ENCODE measurements at places on chromosomes 12 and 14.

GRCh38 chr12:46208370-46208769 lies 60.5 kb downstream of the SLC38A1 start:
- no peak for DNase-seq

GRCh38 chr12:131055596-131056233 lies 102.0 kb downstream of the ADGRD1 start:
- no peak for DNase-seq

DNA sequence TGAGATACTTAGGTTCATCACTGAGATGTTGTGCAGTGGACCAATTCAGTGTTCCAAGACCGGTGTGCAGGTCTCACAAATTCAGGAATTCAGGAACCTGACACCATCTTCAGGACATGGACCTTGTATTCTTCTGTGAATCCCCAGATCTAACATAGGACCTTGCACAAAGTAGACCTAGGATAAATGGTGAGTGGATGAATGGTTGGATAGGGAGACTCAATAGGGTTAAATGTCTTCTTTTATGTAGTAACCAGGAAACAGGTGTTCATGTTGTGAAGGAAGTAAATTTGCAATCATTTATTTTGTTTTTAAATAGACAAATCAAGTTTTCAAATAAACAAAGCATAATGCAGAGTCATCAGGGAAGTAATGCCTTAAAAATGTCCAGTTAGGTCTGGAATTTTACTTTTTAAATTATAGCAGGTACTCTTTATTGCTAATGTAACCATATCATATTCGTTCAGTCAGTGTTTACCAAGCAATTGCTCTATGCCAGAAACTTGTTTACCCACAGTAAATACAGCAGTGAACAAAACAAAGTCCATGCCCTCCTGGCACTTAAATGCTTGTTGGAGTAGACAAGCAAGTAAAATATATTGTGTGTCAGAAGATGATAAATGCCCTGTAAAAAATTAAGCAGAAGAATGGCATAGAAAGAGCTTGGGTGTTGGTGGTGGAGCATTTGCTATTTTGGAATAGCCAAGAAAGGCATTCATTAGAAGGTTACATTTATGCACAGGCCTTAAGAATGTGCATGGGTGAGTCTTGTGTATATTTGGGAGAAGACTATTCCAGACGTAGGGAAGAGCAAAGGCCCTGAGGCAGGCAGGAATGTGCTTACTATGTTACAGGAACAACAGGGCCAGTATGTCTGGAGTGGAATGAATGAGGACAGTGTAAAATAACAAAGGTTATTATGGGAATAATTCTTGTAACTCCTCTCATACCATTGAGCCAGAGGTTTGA lies 26.3 kb downstream of the RXYLT1 start:
- no peak for DNase-seq

DNA sequence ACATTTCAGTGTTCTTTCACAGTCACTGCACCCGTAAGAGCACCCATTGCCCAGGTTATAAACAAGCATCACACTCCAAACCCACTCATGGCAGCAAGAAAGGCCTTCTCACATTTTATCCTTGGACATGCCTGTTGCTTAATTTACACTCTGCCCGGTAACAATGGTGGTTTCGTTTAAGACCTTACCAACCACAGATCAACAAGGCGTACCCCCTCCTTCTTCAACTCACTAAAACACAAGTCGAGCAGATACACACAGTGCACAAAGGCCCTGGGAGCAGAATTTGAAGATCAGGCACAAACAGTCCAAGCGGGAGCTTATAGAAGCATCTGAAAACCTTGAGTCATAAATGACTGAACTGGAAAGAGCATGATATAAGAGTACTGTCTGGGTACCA lies 98.1 kb downstream of the GALC start:
- no peak for DNase-seq

GRCh38 chr14:65864984-65865383 lies 452.5 kb downstream of the FUT8 start:
- no peak for DNase-seq

DNA sequence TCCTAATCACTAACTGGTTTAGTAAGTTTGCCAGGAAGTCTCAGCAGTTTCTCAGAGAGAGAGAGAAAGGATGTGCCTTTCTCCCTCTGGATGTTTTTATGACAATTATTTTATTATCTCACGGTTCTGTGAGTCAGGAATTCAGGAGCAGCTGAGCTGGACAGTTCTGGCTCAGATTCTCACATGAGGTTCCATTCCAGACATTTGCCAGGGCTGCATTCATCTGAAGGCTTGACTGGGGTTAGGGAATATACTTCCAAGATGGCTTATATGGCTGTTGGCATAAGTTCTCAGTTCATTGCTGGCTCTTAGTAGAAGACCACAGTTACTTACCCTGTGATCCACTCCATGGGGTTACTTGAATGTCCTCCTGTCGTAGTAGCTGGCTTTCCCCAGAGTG lies 101.2 kb upstream of the ATF7IP start:
- DNase-seq, result no peak

DNA sequence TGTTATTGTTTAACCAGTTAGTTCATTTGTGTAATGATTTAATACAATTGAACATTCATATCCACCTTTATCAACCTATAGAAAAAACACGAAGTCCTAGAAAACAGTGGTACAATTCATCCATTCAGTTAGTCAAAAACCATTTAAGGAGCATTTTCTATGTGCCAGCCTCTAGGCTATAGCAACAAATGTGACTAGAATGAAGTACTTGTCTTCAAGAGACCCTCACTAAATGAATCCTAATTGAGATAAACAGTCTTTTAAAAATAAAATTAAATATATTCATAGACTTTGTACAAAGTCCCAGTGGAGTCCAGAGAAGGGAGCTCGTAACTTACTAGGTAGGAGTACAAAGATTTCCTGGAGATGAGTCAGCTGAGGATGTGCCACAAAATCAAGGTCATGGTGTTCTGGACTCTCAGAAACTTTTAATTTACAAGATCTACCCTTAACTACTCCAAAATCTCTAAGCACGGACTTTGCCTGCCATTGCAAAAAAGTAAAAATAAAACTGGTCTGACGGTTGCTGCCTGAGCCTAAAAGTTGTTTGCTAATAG lies 430.7 kb upstream of the DCN start:
- no peak for DNase-seq

DNA sequence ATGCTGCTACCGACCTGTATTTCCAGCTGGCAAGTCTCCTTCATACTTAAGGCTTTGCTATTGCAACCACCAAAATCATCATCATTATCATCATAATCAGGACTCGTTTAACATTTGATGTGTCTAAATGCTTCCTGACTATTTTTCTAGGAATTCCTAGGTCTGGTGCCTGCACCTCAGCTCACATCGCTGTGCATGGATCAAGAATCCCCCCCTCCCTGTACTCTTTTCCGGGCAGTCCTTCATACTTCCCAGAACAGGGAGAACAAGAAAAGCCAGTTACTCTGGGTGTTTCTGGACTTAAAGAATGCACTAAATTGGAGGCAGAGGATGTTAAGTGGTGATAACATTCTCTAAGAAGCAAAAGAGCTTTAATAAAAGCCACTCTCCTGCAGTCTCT lies 9.4 kb downstream of the ERP27 start:
- DNase-seq, result no peak

DNA sequence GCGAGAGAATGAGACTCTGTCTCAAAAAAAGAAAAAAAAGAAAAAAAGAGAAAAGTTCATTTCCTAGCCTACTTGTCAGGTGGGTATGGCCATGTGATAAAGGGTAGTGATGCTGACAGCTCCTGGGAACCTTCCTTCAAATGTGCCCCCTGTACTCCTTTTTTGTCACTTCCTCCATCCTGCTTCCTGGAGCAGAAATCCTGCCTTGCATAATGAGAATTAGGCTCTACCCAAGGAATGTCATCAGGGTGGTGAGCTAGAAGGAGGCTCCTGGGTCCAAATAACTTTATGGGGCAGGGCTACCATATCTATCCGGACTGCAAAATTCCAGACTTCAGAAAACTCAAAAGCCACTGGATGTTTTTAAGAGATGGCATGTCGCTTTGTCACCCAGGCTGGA lies 27.8 kb upstream of the FBXO34 start:
- no peak for DNase-seq

GRCh38 chr12:113990250-113991223 lies 24.4 kb upstream of the RBM19 start:
- DNase-seq, result no peak

GRCh38 chr12:80184926-80185325 lies 85.6 kb downstream of the OTOGL start:
- DNase-seq, result no peak

- no peak for DNase-seq
Observed at GRCh38 chr14:24076302-24076601, 4.9 kb downstream of the CPNE6 start.

- DNase-seq, result no peak
Observed at GRCh38 chr12:64522316-64522715, 70.4 kb downstream of the TBK1 start.

DNA sequence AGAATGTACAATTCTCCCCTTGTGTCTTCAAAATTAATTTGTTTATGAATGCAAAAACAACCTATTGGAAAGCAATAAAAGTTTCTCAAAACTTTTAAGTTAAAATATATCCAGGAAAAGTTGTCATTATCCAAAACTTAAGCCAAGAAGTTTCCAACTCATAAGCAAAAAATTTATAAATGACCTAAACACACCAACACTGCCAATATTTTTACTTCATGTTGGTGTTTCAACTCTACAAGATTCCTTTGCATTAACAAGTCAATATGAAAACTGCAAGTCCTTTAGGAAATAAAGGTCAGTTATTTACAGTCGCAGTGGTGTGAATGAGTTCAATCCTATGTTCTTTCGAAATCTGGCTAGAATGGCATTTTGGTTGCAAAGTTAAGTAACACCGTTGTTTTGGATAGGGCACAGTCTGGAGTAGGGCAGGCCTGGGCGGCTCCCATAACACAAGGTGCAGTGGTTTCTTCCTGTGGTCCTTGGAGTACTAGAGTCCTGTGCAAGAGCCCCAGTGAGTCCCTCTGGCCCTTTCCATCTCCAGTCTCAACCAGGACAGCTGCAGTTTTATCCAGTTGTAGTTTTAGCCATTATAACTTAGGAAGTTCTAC lies 151.4 kb downstream of the MED13L start:
- no peak for DNase-seq

DNA sequence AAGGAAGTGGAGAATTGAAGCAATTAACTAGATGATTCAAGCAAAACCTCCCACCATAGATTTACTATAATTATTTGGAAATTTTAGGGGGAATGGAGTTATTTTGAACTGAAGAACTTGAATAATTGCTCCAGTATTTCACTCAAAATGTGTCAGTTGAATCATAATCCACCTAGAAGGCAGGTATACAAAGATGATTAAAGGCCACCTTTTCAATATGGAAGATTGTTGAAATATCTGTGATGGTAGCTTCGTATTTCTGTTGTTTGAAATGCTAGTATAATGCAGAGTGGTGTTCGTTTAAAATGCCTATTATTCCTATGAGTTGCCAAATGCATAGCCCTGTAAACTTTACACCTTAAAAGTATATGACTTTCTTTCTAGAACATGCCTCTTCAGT lies 3.1 kb downstream of the HMGA2 start:
- DNase-seq, result no peak

DNA sequence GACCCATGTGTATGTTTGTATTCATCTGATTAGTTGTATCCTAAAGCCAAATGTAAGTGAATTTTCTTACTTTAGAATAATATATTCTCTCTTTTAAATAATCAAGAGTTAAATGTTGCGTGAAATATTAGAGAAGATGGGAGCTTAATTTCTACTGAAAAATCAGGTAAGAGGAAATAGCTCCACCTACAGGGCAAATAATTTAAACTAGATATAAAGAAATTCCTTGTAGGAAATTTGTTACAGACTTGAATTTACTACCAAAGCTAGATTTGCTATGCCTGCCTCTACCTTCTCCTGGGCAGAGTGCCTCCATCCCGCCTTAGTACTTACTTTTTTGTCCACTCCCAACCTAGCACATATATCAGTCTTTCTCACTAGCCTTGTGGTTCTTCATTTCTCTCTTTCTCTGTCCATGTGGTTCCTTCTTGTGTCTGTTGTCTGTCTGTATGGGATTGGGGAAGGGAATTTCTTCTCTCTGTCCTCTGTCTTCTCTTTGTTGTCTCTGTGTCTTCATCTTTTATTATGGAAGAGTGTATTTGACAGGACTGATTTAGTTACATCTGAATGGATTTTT lies 44.7 kb downstream of the PALS1 start:
- DNase-seq, result peak; percentile 34

GRCh38 chr12:92121826-92122225 lies 23.8 kb downstream of the BTG1 start:
- no peak for DNase-seq

DNA sequence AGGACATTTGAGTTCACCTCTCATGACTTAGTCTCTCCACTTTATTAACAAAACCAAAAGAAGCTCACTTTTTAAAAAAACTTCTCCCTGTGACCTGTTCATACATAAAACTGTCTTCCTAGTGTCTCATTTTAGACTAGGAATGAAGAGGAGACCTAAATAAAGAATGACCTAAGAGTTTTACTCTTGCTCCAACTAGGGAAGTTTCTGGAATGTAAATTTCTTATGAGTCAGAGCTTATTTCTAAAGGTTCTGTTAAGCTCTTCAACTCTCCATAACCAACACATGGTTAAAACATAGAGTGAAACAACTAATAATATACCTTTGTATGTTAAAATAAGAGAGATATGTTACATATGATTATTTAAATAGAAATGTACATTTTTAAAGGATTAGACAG lies 369.8 kb downstream of the EMP1 start:
- DNase-seq, result no peak

DNA sequence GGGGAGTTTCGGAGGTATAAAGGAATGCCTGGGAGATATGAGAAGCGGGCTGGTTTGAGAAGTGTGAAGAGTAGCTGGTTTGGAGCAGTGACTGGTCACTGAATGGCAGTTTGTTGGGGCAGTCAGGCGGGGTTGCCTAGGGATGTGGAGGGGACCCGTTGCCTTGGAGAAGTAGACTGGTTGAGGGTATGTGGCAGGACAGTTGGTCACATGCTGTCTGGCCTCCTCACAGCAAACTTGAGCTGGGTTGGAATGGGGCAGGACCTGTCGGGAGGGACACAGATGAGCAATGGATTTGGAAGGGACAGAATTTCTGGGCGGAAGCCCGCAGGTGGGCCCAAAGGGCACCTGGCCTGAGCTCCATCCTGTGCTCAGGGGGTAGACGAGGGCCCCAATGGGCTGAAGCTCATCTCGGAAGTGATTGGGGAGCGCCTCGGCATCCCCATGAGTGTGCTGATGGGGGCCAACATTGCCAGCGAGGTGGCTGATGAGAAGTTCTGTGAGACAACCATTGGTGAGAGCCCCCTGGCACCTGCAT lies 2.2 kb downstream of the GPD1 start:
- DNase-seq, result no peak

DNA sequence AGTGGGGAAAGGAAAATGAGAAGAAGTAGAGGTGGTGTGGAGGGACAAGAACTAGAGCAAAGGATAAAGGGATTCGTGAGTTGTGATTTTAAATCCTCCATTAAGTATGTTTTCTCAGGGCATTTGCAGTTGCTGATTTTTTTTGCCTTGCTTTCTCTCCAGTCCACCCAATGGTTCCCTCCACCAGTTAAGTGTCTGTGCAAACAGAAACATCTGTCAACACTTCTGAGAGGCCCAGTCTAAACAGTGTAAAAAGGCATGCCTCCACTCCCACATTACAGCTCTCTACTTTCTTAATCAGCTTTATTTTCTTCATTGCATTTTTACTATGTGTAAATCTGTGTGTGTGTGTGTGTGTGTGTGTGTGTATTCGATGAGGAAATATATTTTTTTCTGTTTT lies 141.2 kb downstream of the PPFIA2 start:
- no peak for DNase-seq
